ENCODE measurements at places on chromosomes 12 and 14. TPM values are rescaled to one million over a fixed set of nuclear protein-coding genes. Genes with fewer than 3 reads are reported as not detected.

DNA sequence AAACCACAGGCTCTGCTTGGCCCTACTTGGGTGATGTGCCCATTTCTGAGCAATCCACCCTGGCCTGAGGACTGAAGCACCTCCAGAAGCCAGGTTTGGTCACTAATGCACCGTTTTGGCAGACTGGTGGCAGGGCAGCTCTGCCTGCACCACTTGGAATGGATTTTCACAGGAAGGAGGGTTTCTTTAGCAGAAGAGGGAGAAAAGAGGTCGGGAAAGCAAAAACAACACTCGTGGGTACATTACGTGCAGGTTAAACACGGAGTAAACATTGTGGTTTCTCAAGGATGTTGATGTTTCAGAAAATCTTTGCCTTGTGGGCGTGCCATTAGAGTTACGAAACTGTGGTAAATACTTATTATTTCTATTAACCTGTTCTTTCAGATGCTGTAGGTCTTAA, 70.8 kb downstream of the KCNA5 start:
- no peaks in the 10 kb centered on the region for H3K4me1 ChIP-seq
- H3K27me3 ChIP-seq = no peaks in the 10 kb centered on the region
- no peak overlapping the region for H3K4me3 ChIP-seq
- peak; percentile 62 for DNase-seq
- H3K36me3 ChIP-seq = no peaks in the 10 kb centered on the region
- peak overlapping the region; percentile 66 for H3K27ac ChIP-seq

DNA sequence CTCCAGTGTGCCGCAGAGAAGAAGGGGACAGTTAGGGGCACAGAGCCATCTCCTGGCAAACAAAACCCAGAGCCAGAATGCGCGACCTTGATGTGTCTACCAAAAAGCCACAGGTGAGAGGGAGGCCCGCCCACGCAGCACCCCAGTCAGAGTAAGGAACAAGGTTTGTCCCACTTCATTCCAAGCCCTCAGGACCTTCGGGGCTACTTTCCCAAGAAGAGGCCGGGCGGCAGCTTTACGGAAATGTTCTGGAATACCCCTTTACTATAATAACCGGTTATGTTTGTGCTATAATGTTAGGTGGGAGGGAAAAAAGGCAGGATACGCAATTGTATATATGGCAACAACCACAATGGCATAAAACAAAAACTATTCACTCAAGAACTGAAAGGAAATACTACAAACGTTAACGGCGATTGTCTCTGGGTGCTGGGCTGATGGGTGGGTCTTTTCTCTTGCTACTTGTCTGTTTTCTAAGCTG, 12.3 kb downstream of the CCDC88C start:
- H3K4me1 ChIP-seq = peaks cover 8% of the 10 kb centered on the region
- no peaks in the 10 kb centered on the region for H3K27me3 ChIP-seq
- DNase-seq = no peak
- H3K27ac ChIP-seq = peak overlapping the region; percentile 23

- no peaks in the 10 kb centered on the region for H3K27me3 ChIP-seq
- no peaks in the 10 kb centered on the region for H3K36me3 ChIP-seq
- H3K4me1 ChIP-seq = peaks cover 2% of the 10 kb centered on the region
- H3K27ac ChIP-seq = no peak overlapping the region
Measured at GRCh38 chr12:12897302-12897701, 5.9 kb downstream of the GPRC5A start.

GRCh38 chr12:1640328-1641234, 11.6 kb downstream of the WNT5B start:
- DNase-seq = no peak
- H3K4me1 ChIP-seq = no peaks in the 10 kb centered on the region
- no peak overlapping the region for H3K27ac ChIP-seq
- no peaks in the 10 kb centered on the region for H3K36me3 ChIP-seq
- H3K4me3 ChIP-seq = no peak overlapping the region
- H3K27me3 ChIP-seq = no peaks in the 10 kb centered on the region

DNA sequence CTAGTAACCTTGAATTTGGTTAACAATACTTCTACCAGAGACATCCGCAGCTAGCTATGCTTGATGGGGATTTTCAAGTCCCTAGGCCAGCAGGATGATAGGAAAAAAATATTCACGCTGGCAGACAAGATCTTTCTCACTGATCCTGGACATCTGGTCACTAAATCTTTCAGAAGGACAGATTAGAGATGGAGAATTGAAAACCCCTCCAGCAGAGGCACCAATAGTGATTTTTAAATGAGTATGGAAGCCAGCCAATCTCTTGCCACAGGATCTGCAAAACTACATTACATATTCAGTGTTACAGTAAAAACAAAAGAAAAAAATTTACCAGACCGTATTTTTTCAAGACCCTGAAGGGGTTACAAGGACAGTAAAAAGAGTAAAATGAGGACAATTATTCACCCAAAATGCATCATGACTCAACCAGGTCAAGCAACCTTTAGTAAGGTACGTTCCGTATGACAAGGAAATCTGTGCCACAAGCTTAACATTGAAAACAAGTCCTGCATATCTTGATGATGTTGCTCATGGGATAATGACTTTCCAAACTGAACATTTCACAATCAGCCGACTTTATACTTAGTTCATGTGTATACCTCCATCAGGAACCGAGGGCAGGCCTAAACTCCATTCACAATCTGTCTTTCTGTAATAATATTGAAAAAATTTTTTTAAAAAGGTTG, 239.5 kb downstream of the GXYLT1 start:
- DNase-seq = no peak
- H3K27me3 ChIP-seq = no peaks in the 10 kb centered on the region
- no peaks in the 10 kb centered on the region for H3K4me1 ChIP-seq
- no peaks in the 10 kb centered on the region for H3K36me3 ChIP-seq

DNA sequence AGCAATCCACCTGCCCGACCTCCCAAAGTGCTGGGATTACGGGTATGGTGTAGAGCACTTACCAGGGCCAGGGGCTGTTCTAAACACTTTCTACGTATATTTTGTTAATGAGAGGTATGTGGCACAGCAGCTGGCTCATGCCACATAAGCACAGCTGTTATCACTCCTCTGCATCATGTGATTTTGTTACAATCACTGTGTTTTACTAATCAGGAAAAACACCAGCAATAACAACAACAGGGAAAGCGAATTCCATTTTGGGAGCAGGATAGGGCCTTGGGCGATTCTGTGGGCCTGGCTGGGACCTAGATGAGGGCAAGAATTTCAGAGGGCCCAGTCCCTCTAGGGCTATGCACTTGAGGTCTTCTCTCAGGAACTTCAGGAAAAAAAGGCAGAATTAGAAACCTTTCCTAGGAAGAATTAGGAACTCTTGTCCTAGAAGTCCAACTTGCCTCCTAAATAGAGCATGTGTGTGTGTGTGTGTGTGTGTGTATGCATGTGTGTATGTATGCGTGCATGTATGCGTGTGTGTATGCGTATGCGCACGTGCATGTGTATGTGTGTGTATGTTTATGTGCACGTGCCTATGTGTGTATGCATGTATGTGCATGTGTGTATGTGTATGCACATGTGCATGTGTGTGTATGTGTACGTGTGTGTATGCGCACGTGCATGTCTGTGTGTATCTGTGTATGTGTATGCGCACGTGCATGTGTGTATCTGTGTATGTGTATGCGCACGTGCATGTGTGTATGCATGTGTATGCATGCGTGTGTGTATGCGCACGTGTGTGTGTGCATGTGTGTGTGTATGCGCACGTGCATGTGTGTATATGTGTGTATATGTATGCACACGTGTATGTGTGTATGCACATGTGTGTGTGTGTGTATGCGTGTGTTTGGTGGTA, 41.8 kb upstream of the CORO1C start:
- H3K4me1 ChIP-seq = peaks cover 8% of the 10 kb centered on the region
- DNase-seq = no peak
- no peaks in the 10 kb centered on the region for H3K36me3 ChIP-seq
- no peak overlapping the region for H3K27ac ChIP-seq
- H3K27me3 ChIP-seq = no peaks in the 10 kb centered on the region
- no peak overlapping the region for H3K4me3 ChIP-seq

- H3K27ac ChIP-seq = no peak overlapping the region
- H3K36me3 ChIP-seq = no peaks in the 10 kb centered on the region
- H3K4me3 ChIP-seq = no peak overlapping the region
- H3K4me1 ChIP-seq = peaks cover 4% of the 10 kb centered on the region
Measured at GRCh38 chr12:56001487-56002100, 4.5 kb downstream of the SUOX start.

DNA sequence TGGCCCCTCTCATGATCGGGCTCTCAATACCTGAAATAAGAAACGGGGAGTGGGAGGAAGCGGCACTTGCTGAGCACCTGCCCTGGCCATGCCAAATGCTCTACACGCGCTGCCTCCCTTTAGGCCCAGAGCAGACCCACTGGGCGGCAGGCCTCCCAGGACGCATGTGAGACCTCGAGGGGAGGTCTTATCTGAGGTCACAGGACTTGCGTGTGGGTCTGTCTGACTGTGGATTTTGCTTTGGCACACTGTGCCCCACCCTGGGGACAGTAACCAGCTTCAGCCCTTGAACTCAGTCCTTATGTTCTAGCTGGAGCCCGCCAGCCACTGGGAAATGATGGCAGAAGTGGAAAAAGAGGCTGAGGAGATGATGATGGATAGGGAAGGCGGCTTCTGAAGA, 91.8 kb downstream of the RBM19 start:
- H3K36me3 ChIP-seq = no peaks in the 10 kb centered on the region
- DNase-seq = no peak
- no peaks in the 10 kb centered on the region for H3K27me3 ChIP-seq
- no peak overlapping the region for H3K4me3 ChIP-seq
- no peak overlapping the region for H3K27ac ChIP-seq
- H3K4me1 ChIP-seq = no peaks in the 10 kb centered on the region

GRCh38 chr12:47156167-47156736, 76.5 kb upstream of the AMIGO2 start:
- H3K4me3 ChIP-seq = no peak overlapping the region
- no peaks in the 10 kb centered on the region for H3K36me3 ChIP-seq
- H3K27me3 ChIP-seq = no peaks in the 10 kb centered on the region
- DNase-seq = no peak

DPF3 gene
- total RNA-seq = 11.0 TPM

MANSC1 gene
- 33.2 TPM for total RNA-seq

PAH gene
- total RNA-seq = 0.36 TPM

LRRC10 gene
- not detected for total RNA-seq

KRT81 gene
- total RNA-seq = not detected

ALDH1L2 gene
- 2.6 TPM for total RNA-seq

TC2N gene
- total RNA-seq = 75.8 TPM

NRXN3 gene
- 6.6 TPM for total RNA-seq

CD163 gene
- 65.0 TPM for total RNA-seq

TGM1 gene
- total RNA-seq = 11.4 TPM

BTBD6 gene
- total RNA-seq = 82.5 TPM

All from prostate gland (tissue), 2 donors.